Vein endothelial cell (primary cell): ENCODE measurements at places on chromosomes 2 and 18. TPM values are rescaled to one million over a fixed set of nuclear protein-coding genes. Genes with fewer than 3 reads are reported as not detected.

Gene CNGA3
- not detected in 2 replicates for total RNA-seq

Gene HS6ST1
- total RNA-seq, result 16.0 and 16.5 TPM in 2 replicates

Gene CCDC141
- under 0.01 and 0.10 TPM in 2 replicates for total RNA-seq

Gene KIF5C
- 0.29 and 0.33 TPM in 2 replicates for total RNA-seq

Gene GKN1
- total RNA-seq, result not detected in 2 replicates

Gene PTPRM
- total RNA-seq, result 120 and 123 TPM in 2 replicates
